ENCODE measurements at places on chromosomes 1 and 21.
A peak's percentile ranks its signal among the peaks of the same experiment; 100 is the strongest.

DNA sequence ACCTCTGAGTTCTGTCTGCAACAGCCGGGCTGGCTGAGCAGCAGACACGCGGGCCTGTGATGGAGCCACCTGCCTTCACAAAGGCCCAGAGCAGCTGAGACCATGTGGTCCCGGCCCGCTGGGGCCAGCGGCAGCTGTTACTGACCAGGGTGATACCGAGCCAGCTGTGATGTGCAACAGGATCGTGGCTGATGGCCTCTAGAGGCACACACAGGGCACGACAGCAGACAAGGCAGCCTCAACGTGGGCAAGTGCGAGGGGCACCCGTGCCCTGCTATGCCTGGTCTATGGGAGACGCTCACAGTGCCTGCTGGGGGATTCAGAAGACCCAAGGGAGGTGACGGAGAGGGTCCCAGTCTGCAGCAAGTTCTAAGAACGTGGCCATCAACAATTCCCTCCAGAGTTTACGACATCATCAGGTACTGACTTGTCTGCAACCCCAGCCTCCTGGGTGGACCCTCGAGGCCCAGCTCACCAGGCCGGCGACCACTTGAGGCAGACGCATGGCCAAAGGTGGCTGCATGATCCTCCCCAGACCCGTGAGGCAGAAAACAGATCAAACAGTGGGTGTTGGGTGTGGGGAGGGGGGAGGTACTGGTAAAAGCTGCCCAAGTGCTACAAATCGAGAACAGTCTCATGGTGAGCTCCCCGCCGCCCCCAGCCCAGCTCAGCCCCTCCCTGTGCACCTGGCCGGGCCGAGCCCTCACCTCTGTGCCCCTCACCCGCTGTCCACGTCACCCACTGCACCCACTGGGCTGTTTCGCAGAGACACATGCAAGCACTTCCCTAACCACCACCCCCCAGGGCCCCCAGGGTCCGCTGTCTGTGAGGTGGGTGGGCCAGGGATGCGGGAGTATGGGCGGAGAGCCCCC, 6.0 kb downstream of the POFUT2 start:
- DNase-seq = no peak

GRCh38 chr1:151584278-151584677, 27.6 kb upstream of the SNX27 start:
- peak; percentile 30 for DNase-seq

DNA sequence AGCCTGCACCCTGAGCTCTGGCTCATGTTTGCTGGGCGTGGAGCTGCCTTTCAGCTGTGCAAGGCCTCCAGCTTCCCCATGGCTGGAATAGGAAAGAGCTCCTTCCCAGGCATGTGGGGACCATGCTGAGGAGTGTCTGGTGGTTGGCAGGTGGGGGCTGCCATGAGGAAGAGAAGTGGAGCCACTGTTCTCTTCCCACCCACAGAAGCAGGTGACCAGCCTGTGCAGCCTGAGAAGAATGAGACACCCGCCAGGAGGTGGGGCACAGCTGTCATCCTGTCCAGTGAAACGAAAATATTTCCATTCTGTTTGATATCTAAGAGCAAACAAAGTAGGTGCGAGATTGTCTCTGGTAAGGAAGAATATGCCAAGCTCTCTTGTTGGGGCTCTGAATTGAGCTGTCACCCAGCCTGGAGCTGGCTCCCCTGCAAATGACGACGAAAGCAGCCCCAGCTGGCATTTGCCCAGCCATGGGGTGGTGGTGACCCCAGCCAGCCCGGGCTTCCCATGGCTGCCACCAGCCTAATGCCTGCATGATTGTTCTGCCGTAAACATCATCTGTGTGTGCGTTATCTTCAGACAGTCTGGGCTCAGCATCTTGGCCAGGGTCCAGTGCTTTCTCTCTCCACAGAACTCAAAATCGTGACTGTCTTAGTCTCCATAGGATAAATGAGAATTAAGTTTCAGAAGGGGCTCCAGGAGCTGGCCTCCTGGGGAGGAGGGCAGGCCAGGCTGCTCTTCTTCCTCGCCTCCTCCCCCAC, 429.8 kb upstream of the VAMP3 start:
- no peak for DNase-seq

GRCh38 chr21:41900401-41900800, 21.3 kb upstream of the PRDM15 start:
- no peak for DNase-seq

GRCh38 chr1:3922201-3922725, 22.2 kb upstream of the C1orf174 start:
- DNase-seq = no peak

- no peak for DNase-seq
Observed at GRCh38 chr21:22536509-22536908, 1538.3 kb downstream of the NCAM2 start.

DNA sequence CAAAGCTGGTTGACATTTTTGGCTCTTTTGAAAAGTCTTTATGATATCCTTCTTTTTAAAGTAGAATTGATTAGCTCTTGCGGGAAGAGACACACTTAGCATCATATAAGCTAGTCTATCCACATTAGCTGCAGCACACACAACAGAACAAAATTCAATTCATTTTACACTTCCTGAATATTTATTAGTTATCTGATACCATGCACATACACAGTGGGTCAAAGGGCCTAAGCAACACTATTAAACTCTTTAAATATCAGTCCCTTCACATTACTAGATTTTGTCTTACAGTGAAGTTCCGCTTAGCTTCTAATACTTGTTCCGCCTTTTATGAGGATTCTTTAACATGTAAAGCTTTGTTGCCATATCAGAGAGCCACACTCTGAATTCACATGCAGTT, 169.5 kb downstream of the CRB1 start:
- DNase-seq = no peak

DNA sequence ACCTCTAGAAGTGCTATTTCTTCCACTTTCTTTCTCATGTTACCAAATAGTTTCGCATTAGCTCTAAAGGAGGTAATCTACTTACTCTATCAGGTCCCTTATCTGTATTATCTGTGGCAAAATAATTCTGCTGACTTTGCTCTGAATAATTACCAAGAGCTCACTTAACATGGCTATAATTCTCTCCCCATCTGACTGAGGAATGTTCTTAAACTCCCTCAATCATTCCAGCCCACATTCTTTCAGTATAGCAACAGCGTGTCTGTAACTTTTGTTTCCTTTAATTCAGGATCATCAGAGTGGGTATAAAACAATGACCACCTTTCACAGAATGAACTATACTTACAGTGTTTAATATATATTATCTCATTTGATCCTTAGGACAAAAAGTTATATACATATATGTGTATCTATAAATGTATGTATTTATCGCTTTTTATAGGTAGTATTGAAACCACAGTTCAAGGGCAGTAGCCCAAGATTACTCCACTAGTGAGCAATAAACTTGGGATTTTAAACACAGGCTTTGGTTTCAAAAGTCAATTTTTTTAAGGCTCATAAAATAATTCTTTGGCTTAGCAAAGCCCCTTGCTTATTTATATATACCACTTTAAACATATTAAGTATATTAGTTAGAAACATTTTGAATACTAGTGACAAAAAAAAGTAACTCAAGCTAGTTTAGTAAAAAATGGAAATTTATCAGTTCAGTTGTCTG, 36.1 kb upstream of the ST6GALNAC3 start:
- DNase-seq = no peak

- no peak for DNase-seq
Observed at GRCh38 chr1:179372160-179372559, 6.4 kb downstream of the AXDND1 start.

DNA sequence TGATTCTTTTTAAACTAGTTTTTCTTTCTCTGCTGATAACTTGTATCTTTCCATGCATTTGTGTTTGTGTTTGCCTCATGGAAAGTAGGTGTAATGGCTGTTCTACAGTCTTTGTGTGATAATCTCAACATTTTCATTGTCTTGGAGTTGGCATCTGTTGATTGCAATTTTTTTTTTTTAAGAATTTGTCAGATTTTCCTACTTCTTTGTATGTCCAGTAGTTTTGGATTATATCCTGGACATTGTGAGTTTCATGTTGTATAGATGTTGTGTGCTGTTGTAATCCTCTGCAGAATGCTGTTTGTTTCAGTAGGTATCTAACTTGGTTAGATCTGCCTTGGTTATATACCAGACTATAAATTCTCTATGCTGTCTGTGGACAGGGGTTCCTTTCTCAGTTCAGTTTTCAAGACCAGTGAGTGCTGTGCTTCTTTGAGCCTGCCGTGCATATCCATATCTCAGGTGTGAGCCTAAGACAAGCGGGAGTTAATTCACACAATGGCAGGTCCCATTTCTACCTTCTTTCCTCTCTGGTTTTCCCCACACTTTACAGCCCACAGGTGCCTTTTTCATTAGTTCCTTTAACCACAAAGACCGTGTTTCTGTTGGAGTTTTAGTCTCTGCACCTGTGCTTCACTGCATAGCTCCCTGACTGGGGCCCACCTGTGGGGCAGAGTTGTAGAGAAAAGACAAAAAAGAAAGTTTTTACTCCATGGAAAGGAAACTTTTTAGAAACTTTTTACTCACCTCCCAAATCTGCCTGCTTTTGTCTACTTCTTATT, 69.9 kb downstream of the ITSN1 start:
- DNase-seq = no peak

DNA sequence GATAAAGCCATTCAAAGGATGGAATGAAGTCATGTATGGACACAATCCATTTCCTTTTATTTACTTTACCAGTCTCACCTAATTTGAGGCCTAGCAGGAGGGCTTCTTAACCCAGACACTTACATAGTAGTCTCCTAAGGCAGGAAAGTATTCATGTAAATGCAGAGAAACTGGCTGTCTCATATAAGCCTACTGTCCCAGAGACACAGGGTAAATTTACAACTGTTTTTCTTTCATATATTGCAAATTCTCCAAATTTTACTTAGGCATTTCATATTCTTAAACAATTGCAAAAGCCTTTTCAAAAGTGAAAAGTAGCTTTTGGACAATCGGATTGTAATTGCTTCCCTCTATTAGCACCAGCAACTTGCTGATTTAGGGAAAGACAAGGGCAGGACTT, 29.9 kb downstream of the SPAG17 start:
- no peak for DNase-seq

DNA sequence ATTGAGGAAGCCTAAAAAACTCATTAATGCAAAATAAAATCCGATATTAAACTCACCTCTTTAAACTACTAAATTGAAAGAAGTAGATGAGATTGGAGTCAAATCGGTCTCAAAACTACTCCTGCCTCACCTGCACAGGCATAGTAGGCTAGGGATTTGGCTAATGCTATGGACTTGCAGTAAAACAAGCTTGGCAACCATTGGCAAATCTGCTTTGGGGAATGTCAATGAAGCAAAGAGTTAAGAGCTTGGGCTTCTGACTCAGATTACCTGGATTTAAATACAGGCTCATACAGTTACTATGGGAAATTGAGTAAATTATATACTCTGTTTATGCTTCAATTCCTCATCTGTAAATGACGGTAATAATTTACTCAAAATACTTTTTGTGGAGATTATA, 111.4 kb downstream of the TTLL7 start:
- no peak for DNase-seq

GRCh38 chr1:151336556-151336955, 9.3 kb upstream of the PI4KB start:
- no peak for DNase-seq

GRCh38 chr1:151011154-151011850, 3.1 kb downstream of the PRUNE1 start:
- DNase-seq = no peak

GRCh38 chr1:191760016-191760415, 398.2 kb upstream of the RGS18 start:
- no peak for DNase-seq

GRCh38 chr1:205013683-205014367, 29.2 kb upstream of the CNTN2 start:
- peak; percentile 36 for DNase-seq

GRCh38 chr1:22556391-22557104, 6.7 kb upstream of the EPHA8 start:
- no peak for DNase-seq

DNA sequence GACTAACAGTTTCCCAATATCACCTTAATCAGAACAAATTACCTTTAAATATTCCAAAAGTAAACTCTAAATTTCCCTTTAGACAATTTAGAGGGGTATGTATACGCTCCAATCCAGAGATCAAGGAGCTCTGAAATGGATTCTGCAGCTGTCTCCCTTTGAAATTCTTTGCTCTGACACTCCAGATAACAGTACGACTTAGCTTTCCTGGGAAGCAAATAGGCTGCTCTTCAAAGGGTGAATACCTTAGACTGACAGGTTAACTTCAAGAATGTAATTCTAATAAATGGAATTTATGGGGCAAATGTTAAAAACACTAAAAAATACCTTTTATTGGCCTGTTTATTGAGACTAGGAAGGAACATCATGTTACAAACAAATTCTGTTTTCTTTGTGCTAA, 357.2 kb downstream of the USP25 start:
- no peak for DNase-seq

GRCh38 chr1:153626904-153627714, at the start of gene S100A13:
Gene S100A13 (minus strand): TSS chr1:153627505. CDS start chr1:153626472, 1,033 bp downstream.
- peak; percentile 96 for DNase-seq

GRCh38 chr21:25334046-25334730, 273.1 kb downstream of the MRPL39 start:
- no peak for DNase-seq
